ENCODE measurements at places on chromosomes 12 and 14.
A peak's percentile ranks its signal among the peaks of the same experiment; 100 is the strongest.

DNA sequence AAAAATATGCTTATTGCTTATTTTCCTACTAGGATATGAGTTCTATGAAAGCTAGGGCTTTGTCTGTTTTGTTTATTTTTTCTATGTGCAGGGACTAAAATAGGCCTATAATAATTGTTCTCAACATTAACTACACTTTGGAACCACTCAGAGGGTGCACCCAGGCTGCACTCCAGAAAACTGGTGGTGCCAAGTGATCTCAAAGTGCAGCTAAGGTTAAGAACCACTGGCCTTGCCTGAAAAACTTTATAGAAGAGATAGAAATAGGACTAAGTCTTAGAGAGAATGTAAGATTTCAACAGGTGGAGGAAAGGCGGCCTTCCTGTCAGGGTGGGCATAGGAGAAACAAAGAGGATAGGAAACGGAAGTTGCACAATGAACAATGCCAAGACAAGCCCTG lies 37.7 kb upstream of the NR1H4 start:
- H3K4me1 ChIP-seq, result no peaks in the 10 kb centered on the region
- no peak overlapping the region for H3K4me3 ChIP-seq
- H3K36me3 ChIP-seq, result no peaks in the 10 kb centered on the region
- no peak overlapping the region for H3K27ac ChIP-seq
- no peaks in the 10 kb centered on the region for H3K27me3 ChIP-seq
- no peak for DNase-seq

- H3K4me1 ChIP-seq, result no peaks in the 10 kb centered on the region
- H3K27ac ChIP-seq, result no peak overlapping the region
- H3K27me3 ChIP-seq, result peaks cover 1% of the 10 kb centered on the region
- no peaks in the 10 kb centered on the region for H3K36me3 ChIP-seq
- DNase-seq, result no peak
These were observed 160.8 kb upstream of the SFSWAP start for GRCh38 chr12:131550121-131550520.

DNA sequence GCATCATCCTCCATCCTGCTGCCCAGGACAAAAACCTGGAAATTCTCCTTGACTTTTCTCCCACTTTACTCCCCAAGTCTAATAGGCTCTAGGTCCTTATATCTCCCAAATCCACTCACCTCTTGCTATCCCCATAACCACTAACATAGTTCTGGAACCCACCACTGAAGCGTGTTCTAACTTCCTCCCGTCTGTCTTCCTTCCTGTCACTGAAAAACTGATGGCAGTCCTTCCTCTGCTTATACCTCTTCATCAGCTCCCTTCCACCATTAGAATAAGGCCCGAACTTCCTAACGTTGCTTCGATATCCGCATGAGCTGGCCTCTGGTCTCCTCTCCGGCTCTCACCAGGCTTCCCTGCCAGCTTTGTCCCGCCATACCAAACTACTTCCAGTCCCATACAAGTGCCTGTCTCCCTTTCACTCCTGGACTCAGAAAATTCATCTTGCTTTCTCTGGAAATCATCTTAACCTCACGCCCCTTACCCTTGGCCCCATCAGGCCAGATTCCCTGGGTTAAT lies 63.0 kb upstream of the BCL2L14 start:
- H3K36me3 ChIP-seq, result no peaks in the 10 kb centered on the region
- peak overlapping the region; percentile 90 for H3K27ac ChIP-seq
- H3K27me3 ChIP-seq, result no peaks in the 10 kb centered on the region
- no peak overlapping the region for H3K4me3 ChIP-seq

DNA sequence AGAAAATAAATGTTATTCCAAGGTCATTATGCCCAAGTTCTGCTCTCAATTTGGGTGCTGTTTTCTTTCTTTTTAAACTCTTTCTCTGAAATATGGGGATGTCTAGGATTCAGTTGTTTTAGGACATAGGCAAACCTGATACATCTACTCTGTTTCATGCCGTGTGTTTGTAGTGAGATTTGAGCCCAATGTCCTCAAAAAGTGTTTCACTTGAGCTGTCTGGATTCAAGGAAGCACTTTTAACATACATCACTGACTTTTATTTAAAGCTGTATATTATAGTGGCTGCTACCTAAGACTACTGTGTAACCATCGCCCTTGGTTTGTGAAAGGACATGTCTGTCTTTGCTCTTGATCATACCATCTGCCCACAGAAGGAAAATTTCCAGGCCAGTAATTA lies 709.3 kb upstream of the STXBP6 start:
- no peaks in the 10 kb centered on the region for H3K36me3 ChIP-seq
- no peak overlapping the region for H3K27ac ChIP-seq
- no peak overlapping the region for H3K4me3 ChIP-seq
- H3K4me1 ChIP-seq, result no peaks in the 10 kb centered on the region
- DNase-seq, result no peak
- no peaks in the 10 kb centered on the region for H3K27me3 ChIP-seq

DNA sequence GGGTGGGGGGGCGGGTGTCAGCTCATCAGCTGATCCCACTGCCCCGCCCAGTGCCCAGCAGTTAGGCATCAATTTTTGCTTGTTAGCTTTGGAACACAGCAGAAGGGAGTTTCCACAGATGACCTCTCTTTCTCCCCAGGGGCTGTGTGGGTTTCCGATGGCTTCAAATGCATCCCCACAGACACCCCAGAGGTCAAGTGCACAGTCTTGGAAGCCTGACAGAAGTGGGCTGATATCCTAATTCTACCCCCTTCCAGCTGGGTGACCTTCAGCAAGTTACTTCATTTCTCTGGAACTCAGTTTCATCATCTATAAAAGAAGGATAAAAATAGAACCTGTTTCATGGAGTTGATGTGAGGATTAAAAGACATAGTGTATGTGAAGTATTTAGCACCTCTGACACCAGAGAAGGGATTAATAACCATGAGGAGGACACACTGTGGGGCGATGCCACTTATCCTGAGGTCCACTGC lies 22.0 kb downstream of the TTC9 start:
- H3K4me1 ChIP-seq, result peaks cover 93% of the 10 kb centered on the region
- H3K27ac ChIP-seq, result peak overlapping the region; percentile 89
- peaks cover 2% of the 10 kb centered on the region for H3K36me3 ChIP-seq

GRCh38 chr14:52399921-52400595 lies 85.9 kb downstream of the PTGER2 start:
- H3K4me1 ChIP-seq, result no peaks in the 10 kb centered on the region
- H3K36me3 ChIP-seq, result no peaks in the 10 kb centered on the region
- no peak overlapping the region for H3K27ac ChIP-seq
- H3K4me3 ChIP-seq, result no peak overlapping the region
- no peaks in the 10 kb centered on the region for H3K27me3 ChIP-seq

DNA sequence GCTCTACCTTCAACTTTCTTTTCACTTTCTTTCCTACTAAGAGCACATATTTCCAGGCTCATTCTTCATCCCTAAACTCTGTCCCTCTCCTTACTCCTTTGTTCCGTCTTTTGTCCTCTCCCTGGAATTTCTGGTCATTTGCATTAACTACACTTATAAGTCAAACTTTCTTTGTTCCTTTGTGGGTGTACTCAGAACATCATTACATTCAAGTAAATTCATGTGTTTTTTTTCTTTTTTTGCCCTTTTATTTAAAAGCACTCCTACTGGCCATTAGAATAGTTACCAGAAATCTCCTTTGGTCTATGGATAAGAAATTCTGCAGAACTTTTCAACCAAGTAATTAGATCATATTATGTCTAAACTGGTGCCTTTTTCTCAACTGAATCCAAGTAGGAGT lies 802.6 kb downstream of the DIO2 start:
- H3K36me3 ChIP-seq, result no peaks in the 10 kb centered on the region
- no peaks in the 10 kb centered on the region for H3K4me1 ChIP-seq
- no peak for DNase-seq

- DNase-seq, result no peak
- H3K27me3 ChIP-seq, result no peaks in the 10 kb centered on the region
- H3K4me3 ChIP-seq, result no peak overlapping the region
- no peak overlapping the region for H3K27ac ChIP-seq
- H3K36me3 ChIP-seq, result no peaks in the 10 kb centered on the region
These were observed 141.2 kb downstream of the PPFIA2 start for GRCh38 chr12:81617915-81618314.

DNA sequence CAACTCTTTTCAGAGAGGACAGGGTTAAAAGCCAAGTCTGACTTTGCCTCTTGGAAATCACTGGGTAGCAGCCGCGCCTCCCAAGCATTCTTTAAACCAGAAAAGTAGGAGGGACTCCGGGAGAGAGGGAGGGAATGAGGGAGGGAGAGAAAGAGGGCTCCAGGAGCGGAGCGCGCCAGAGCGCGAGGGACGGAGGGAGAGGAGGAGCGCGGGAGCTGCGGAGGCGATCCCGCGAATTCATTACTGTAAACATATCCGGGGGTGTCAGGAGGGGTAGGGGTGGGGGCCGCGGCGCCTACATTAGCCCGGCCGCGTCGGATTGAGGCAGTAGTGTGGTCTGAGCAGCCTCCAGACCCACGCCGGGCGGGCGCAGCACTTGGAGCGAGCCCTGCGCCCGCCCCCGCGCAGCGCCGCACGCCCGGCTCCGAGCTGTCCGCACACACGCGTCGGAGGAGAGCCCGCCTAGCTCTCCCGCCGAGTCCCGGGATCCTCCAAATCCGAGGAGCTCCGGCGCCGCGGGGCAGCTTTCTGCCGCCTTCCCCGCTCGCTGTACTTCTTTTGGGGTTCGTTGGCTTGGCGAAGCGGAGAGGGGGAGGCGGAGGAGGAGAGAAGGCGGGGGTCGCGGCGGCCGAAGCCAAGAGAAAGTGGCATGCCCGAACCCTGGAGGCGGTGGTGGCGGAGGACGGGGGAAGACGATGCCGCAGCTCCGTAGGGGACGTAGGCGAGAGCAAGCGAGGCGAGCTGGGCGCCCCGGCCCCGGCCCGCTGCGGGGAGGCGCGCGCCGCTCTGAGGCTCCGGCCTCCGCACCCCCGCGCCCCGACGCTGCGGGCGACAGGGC lies 3.3 kb downstream of the FLRT2 start:
- H3K27me3 ChIP-seq, result no peaks in the 10 kb centered on the region
- no peaks in the 10 kb centered on the region for H3K4me1 ChIP-seq
- no peaks in the 10 kb centered on the region for H3K36me3 ChIP-seq
- no peak for DNase-seq

DNA sequence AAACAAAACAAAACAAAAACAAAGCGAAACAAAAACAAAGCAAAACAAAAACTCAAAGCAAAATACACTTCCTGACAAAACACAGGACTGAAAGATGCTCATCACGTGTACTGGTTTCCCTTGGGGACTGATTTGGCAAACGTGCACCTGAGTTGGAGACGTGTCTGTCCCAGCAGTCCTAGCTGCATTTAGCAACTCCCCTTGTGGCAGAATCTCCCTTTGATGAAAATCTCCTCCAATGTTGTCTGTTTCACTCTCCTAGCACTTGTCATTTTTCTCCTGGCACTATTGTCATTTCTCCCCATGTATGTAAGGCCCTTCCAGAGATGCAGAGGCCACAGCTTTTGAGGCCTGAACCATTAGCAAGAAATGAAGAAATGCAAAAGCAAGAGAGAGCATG lies 6.8 kb upstream of the SLC24A4 start:
- no peak overlapping the region for H3K4me3 ChIP-seq
- H3K4me1 ChIP-seq, result peaks cover 4% of the 10 kb centered on the region
- no peak overlapping the region for H3K27ac ChIP-seq
- peak; percentile 8 for DNase-seq

- H3K4me1 ChIP-seq, result peaks cover 10% of the 10 kb centered on the region
- no peak for DNase-seq
- H3K27ac ChIP-seq, result no peak overlapping the region
- no peaks in the 10 kb centered on the region for H3K36me3 ChIP-seq
These were observed 395 bp upstream of the GNB3 start for GRCh38 chr12:6840330-6840729.

GRCh38 chr12:97482143-97482693 lies 19.6 kb downstream of the RMST start:
- H3K27ac ChIP-seq, result no peak overlapping the region
- no peaks in the 10 kb centered on the region for H3K27me3 ChIP-seq
- no peak overlapping the region for H3K4me3 ChIP-seq

DNA sequence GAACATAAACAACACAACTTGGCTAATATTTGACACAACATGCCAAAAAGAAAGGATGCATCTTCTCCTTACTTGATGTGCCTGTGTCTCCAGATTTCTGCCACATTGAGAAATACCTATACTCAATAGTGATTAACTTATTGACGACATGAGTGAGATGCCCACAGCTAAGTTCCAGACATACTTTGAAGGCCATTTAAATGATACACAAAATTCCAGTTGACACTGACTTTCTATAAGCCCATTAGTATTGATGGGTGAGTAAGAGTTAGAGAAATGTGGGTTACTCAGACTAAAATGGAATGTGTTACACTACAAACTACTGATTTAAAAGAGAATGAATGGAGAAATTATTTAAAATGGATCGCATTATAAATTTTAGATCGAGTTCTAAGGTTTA lies 838.2 kb upstream of the MGAT4C start:
- H3K27me3 ChIP-seq, result no peaks in the 10 kb centered on the region
- no peaks in the 10 kb centered on the region for H3K4me1 ChIP-seq
- H3K4me3 ChIP-seq, result no peak overlapping the region
- DNase-seq, result no peak

- no peaks in the 10 kb centered on the region for H3K4me1 ChIP-seq
- no peak for DNase-seq
- H3K36me3 ChIP-seq, result no peaks in the 10 kb centered on the region
- H3K27ac ChIP-seq, result no peak overlapping the region
- no peaks in the 10 kb centered on the region for H3K27me3 ChIP-seq
These were observed 117.3 kb downstream of the BICD1 start for GRCh38 chr12:32223941-32224340.

DNA sequence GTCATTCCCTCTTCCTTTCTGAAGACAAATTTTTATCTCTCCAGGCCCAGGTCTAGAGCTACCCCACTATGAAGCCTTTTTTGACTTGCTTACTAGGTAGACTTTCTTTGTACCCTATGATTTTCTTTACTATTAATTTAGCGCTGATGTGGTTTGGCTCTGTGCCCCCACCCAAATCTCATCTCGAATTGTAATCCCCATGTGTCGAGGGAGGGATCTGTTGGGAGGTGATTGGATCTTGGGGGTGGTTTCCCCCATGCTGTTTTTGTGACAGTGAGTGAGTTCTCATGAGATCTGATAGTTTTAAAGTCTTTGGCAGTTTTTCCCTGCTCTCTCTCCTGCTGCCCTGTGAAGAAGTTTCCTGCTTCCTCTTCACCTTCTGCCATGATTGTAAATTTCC lies 118.1 kb downstream of the SLC38A1 start:
- H3K27me3 ChIP-seq, result no peaks in the 10 kb centered on the region
- H3K4me1 ChIP-seq, result no peaks in the 10 kb centered on the region
- no peak overlapping the region for H3K27ac ChIP-seq
- no peak overlapping the region for H3K4me3 ChIP-seq
- H3K36me3 ChIP-seq, result no peaks in the 10 kb centered on the region
- no peak for DNase-seq

DNA sequence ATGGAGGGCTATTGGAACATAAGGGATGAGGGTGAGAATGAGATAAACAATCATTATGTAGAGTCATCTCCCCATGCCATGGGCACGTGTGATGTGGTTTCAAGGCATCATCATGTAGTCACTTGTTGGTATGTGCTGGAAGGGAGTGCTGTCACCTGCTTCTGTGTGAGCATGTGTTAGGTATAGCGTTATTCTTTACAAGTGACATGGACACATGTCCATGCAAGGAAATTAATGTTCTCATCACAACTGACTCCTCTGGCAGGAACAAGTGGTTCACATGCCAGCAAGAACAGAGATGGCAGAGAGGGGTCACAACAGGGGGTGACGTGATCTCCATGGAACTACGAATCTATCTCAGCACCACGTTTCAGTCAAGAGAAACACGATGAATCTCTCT lies 815.8 kb downstream of the BCL11B start:
- no peaks in the 10 kb centered on the region for H3K27me3 ChIP-seq
- DNase-seq, result no peak
- H3K4me1 ChIP-seq, result no peaks in the 10 kb centered on the region
